HS-27A (cell line): ENCODE measurements at places on chromosomes 3 and 15.

GRCh38 chr15:98425173-98425572 is 223.2 kb upstream of the IGF1R start:
- no peak for DNase-seq

GRCh38 chr15:25866251-25866650 is 3.1 kb upstream of the ATP10A start:
- no peak for DNase-seq

- DNase-seq = no peak
Measured at GRCh38 chr15:100311833-100312476, 29.8 kb downstream of the ADAMTS17 start.

GRCh38 chr3:128311441-128311844 is 155.2 kb downstream of the DNAJB8 start:
- no peak for DNase-seq

- DNase-seq = no peak
Measured at GRCh38 chr3:60192297-60193114, 1058.7 kb downstream of the FHIT start.

- DNase-seq = no peak
Measured at GRCh38 chr3:186142393-186142932, 33.6 kb upstream of the ETV5 start.

- DNase-seq = no peak
Measured at GRCh38 chr3:133249490-133249889, 150.4 kb upstream of the BFSP2 start.

- DNase-seq = no peak
Measured at GRCh38 chr3:177688152-177688551, 490.9 kb upstream of the TBL1XR1 start.

- DNase-seq = no peak
Measured at GRCh38 chr3:74479915-74480314, 134.5 kb downstream of the CNTN3 start.

DNA sequence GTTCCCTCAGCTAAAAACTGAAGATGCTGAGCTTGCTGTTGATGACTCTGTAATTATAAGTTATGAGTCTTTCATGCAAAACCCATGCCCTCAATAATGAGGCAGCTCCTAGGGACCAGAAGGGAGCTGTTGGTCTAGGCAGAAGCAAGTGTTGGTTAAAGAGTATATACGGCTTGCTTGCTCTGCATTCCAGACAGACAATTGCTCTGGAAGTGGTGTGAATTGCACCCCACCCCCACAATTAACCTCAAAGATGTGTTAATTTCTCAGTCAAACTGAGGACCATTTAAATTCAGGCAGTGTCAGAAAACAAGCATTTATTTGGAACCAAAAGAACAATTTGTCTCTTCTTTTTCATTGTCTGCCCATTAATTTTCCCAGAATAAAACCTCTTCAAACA is 163.5 kb upstream of the EOMES start:
- no peak for DNase-seq

GRCh38 chr3:13245615-13245978 is 172.4 kb upstream of the IQSEC1 start:
- DNase-seq = no peak

- DNase-seq = no peak
Measured at GRCh38 chr3:124322309-124322880, 330.5 kb upstream of the ROPN1 start.

DNA sequence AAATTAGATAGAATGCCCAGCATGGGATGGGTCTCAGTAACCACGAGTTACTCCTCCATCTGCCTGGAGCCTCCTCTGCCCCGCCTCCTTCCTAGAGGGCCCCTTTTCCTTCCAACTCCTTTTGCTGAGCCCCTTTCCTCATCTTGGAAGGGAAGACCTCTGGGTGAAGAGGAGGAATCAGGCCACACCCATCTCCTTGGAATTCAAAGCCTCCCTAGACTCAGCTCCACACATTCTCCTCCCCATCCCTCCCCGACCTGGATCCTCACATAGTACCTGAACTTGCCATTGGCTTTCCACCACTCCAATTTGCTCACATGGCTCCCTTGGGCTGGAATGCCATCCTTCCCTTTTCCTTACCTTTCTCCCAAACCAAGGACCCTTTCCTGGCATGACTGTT is 128.8 kb downstream of the SMAD6 start:
- no peak for DNase-seq

GRCh38 chr3:10410383-10411002 is 89.6 kb upstream of the SEC13 start:
- DNase-seq = no peak

- DNase-seq = no peak
Measured at GRCh38 chr15:40593165-40593564, 884 bp upstream of the KNL1 start.

DNA sequence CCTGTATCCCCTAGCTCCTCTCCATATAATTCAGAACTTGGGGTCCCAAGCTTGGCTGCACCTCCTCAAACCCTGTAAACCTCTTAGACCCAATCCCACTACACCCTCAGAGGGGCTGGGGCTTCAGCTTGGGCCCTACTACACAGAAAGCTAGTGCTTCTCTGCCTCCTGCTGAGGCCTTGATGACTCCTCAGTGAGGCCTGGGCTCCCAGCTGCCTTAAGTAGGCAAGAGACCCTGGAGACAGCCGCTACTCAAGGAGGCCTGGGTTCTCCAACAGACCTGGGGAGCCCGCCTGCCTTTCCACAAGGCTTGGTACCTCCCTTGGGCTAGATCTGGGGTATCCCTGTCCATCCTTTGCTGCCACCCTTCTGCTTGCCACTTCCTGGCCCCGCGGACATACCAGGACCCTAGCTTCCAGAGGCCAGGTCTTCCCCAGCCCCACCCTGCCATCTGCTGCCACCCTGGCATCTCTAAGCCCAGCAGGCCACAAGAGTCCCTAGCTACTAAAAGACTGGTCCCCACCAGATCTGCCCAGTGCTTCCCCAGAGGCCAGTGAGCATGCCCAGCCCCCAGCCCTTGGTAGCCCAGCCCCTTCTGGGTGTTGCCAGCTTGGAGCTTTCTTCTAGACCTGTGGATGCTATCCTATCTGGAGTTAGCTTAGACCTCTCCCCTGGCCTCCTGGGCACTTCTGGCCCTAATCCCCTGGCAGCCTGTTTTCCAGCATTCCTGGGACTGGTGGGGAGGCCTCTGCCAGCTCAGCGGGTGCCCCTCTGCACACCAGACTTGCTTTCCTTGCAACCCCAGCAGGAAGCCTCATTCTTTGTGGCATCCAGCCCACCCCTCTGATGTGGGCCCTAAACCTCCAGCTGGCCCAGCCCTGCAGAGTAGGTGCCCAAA is 13.7 kb downstream of the C15orf39 start:
- no peak for DNase-seq

DNA sequence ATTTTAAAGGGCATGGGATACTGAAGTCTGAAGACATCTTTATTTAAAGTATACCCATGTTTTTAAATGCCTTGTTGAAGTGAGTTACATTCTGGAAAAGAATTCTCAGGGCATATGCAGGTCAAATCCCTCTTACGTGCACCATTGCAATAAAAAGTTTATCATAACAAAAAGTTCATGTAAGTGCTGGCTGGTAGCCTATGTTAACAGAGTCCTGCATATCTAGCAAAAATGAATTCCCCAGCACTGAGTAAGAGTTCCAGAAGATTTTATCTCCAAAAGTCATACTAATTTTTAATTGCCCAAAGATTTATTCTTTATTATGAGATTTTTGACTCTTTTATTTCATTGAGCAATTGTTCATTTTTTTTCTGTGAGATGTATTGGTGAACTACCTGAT is 104.7 kb upstream of the ROBO1 start:
- peak; percentile 86 for DNase-seq

GRCh38 chr3:7669641-7670040 is 808.7 kb downstream of the GRM7 start:
- DNase-seq = no peak

- no peak for DNase-seq
Measured at GRCh38 chr3:69252631-69253030, 130.2 kb upstream of the LMOD3 start.

DNA sequence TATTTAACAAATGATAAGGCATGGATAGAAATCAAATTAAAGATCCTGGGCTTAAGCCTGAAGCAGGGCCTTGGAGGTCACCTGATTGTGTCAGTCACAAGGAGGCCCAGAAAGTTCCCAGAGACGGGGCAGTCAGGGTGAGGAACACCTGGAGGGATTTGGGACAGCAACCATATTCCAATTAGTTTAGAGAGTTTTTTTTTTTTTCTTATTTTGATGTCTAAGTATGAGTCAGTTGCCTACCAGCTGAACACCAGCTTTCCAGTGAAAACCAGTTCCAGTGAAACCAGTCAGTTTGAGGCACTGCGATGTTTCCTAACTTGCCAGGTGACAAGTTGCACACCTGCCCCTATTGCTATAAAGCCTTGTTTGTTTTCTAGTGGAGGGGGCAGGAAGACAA is 350.7 kb upstream of the AZI2 start:
- DNase-seq = no peak

GRCh38 chr3:98817547-98818041 is 54.5 kb downstream of the ST3GAL6 start:
- DNase-seq = peak; percentile 34

GRCh38 chr3:37245003-37245402 is 70.6 kb upstream of the LRRFIP2 start:
- DNase-seq = no peak

DNA sequence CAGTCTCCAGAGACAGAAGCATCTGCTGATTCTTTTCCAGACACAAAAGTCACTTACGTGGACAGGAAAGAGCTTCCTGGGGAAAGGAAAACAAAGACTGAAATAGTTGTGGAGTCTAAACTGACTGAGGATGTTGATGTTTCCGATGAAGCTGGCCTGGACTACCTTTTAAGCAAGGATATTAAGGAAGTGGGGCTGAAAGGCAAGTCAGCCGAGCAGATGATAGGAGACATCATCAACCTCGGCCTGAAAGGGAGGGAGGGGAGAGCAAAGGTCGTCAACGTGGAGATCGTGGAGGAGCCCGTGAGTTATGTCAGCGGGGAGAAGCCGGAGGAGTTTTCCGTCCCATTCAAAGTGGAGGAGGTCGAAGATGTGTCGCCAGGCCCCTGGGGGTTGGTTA is 25.4 kb downstream of the SYNM start:
- DNase-seq = no peak
